ENCODE measurements at places on chromosomes 3 and 15.

GRCh38 chr3:114712728-114713492 is 419.1 kb downstream of the TIGIT start:
- DNase-seq, result peak; percentile 64

DNA sequence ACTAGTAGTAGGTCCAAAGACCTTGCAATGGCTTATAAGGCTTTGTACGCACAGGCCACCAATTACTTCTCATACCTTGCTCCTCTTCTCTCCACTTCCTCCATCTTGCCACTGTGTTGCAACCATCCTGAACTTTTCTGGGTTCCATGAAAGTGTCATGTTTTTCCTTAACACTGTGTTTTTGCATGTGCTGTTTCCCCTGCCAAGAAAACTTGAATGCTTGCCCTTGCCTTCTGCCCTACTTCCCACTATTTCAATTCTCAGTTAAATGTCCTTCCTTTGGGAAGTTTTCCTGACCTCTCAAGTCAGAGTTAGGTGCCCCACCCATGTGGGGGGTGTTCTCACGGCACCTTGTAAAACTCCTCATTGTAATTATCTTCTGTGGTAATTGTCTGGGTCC is 182.8 kb downstream of the THRB start:
- DNase-seq, result no peak

DNA sequence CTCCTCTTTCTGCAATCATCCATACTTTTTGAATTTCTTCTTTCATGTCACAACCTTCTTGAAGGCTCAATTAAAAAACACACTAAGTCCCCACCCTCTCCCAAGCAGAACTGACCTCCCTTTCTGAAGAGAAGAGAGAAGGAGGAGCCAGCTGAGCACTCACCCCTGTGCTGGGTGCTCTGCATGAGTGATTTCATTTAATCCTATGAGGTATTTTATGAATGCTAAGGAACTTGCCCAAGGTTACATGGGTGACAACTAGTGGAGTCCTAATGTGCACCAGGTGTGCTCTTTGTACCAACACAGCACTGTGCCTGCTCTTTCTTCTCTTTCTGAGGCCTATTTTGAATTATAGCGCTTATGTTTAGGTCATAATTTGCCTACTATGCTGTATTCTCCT is 135.6 kb downstream of the DUT start:
- DNase-seq, result no peak

DNA sequence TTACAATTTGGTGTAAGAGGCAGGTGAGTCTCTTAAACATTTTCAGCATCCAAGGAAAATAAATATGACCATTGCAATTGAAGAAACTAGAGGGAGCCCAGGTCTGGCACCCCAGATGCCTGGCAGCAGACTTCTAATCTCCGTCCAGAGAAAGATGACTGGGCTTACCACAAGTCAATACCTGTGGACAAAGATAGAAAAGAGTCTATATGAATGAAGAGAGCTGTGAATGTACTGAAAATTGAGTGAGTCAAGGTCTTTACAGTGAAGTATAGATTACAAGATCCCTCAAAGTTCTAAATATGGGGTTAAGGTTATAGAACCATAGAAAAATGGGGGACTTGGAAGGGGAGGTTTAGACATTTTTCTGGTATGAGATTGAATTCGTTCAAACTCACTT is 827.4 kb upstream of the NR2F2 start:
- DNase-seq, result no peak

DNA sequence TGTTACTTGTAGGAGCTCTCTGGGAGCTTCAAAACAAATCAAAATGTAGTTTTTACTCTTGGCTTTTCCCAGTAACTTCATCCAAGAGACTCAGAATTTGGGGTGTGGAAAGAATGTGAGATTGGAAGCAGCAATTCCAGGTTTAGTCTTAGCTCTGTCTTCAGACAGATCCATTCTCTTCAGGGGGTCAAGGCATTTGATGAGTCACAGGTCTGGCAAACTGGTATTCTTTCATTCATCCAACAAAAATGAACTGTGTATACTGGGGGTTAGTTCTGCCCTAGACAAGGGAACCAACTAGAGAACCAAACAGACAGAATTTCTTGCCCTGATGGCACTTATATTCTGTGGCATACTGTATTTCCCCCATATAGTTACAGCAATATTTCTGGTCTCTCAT is 36.3 kb upstream of the CADPS start:
- no peak for DNase-seq

DNA sequence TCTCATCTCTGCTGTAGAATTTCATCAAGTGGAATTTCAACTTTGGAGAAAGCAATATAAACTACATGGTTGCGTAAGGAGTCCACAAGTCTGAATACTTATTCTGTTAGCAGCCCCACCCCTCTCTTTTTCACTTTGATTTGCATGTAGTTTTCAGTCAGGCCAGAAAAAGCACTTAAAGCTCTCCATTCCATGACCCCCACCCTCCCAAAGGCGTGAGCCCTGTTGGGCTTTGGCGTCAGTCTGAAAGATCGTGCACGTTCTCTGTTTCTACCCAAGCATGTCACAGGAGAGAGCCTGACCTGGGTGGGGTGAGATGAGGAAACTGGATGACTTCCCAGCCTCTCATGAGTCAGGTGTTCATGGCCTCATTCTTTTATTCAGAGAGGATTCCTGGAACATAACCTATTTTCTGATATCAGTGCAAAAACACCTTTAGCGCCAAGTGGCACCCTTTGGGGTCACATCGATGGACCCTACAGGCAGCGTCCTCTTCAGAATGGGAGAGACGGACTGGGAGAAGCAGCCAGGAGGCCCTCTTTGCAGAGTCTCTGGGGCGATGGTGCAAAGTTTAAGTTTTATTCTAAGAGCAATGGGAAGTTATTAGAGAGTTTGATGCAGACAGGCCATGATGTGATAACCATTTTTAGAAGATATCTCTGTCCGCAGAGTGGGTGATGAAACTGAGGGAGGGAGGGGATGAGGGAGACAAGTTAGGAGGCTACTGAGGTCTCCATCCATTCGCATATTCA is 55.8 kb downstream of the LSM3 start:
- peak; percentile 94 for DNase-seq

DNA sequence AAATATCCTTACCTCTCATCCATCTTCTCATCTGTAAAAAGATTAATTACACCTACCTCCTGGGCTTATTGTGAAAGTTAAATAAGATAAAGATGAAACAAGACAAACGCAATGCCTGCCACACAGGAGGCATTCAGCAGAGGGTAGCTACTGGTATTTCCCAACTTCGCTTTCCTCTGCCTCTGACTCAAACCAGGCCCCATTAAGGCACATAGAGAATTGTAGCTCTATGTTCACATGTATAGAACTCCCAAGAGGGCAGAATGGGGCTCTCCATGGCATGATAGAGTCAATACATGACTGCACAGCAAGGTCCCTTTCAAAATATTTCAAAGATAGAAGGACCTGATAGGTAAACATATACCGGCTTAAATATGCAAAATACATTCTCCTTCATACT is 1.4 kb downstream of the LYSMD2 start:
- peak; percentile 29 for DNase-seq

- DNase-seq, result no peak
Observed at GRCh38 chr15:61835029-61835428, 225.2 kb downstream of the VPS13C start.

- DNase-seq, result no peak
Observed at GRCh38 chr3:643376-643775, 446.8 kb downstream of the CHL1 start.

DNA sequence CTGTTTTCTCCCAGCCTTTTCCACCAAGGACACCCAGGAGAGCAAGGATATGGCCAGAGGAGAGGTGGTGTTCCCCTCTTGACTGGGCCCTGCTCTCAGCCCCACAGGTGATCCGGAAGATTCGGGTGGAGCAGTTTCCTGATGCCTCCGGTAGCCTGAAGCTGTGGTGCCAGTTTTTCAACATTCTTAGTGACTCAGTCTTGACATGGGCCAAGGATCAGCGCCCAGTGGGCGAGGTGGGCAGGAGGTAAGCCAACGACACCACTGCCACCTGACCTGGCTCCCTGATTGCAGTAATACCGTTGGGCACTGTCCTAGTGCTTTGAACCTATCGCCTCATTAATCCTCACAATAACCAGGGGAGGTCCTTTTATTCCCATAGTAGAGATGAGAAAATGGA is 25.3 kb upstream of the SLC28A1 start:
- peak; percentile 89 for DNase-seq

DNA sequence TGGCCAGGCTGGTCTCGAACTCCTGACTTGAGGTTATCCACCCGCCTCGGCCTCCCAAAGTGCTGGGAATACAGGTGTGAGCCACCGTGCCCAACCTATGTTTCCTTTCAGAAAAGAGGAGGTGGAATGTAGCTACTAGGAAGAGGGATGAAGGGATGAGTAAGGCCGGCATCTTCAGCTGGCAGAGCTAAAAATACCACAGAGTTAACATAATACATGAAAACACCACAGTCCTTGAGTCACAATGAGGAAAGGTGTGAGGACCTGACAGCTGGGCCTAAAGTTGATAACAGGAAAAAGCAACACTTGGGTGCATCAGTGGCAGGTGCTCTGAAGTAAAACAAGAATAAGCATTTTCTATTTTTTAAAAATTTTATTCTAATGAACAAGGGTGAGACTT is 392.2 kb downstream of the DIPK2A start:
- peak; percentile 12 for DNase-seq

DNA sequence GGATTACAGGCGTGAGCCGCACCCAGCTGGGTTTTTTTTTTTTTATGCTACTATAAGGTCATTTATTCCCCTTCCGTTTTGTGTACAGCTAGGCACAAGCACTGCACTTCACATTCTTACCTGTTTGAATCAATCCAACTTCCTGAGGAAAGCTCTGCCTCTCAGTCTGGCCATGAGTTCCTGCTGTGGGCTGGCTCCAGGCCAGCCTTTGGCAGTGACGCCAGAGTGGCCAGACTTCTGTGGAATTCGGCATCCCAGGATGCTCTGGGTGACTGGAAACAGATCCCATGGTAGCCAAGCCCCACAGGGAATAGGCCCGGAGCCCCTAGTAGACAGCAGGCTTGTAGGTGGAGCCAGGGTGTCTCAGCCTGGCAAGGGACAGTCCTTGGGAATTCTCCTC is 21.5 kb upstream of the TIMP4 start:
- DNase-seq, result peak; percentile 78
